ENCODE measurements at places on chromosomes 2 and 18.
A peak's percentile ranks its signal among the peaks of the same experiment; 100 is the strongest.

GRCh38 chr2:223121283-223121682 lies 69.3 kb downstream of the KCNE4 start:
- no peak for DNase-seq

- DNase-seq, result peak; percentile 3
These were observed 42.4 kb upstream of the DDX18 start for GRCh38 chr2:117771969-117772630.

DNA sequence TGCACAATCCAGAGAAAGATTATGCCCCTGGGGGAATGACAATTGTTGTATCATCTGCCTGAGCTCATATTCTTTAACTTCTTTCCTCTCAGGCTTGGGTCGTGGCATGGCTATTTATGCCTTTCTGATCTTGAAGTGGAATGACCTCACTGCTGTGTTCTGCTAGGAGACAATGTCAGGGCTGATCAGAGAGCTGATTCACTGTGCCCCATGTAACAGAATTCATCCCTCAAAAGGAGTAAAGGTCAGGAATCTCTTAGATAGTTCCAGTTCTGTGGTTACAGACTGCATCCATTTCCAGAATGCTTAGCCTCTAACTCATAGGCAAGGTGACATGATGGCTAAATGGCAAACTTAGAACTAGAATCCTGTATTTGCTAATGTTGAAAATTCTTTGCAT lies 511.7 kb upstream of the CNTNAP5 start:
- DNase-seq, result no peak

- no peak for DNase-seq
These were observed 76.5 kb upstream of the EPB41L3 start for GRCh38 chr18:5620289-5620688.

GRCh38 chr18:23661735-23662308 lies 889 bp downstream of the ANKRD29 start:
- no peak for DNase-seq

- peak; percentile 69 for DNase-seq
These were observed 33.3 kb downstream of the LONRF2 start for GRCh38 chr2:100289020-100289419.

GRCh38 chr2:215874418-215874817 lies 138.9 kb downstream of the MREG start:
- no peak for DNase-seq

DNA sequence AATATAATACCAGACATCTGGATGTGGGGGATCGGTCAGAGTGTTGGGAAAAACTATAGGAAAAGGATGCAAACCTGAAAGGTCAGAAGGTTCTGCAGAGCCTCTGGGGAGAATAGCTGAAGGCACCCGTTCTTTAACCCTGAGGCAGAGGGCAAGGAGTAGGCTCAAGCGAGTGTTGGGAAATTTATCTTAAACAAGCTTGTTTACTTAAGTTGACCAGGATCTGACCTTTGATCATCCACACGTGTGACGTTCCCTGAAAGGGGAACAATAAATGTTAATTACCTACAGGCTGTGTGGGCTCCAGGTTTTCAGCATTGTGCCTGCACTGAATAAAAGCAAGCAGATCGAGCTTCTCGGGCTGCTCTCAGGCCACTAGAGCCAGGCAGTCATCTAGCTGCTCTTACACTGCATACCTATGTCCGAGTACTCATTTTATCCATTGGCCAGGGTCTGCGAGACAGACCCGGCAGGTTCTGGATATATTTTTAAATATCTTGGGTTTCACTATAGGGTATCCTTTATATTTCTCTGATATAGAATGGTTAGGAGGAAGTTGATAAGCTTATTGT lies 400.6 kb upstream of the CHST9 start:
- DNase-seq, result no peak

DNA sequence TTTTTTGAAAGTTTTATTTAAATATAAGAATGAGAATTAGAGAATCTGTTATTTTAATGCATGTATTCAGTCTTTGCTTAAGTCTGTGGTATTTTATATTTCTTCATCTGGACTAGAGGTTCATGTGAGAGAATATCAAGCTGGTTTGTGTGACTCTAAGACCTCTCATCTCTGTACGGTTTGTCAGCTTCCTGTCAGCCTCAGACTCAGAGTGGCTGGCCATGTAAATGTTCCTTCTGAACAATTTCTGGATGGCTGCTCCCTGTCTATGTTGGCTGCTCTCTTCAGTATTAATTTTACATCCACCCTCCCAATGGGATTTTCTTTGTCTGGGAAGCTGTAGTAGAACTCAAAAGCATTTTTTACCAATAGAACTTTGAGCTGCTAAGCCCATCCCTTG lies 225.3 kb upstream of the THUMPD2 start:
- no peak for DNase-seq

DNA sequence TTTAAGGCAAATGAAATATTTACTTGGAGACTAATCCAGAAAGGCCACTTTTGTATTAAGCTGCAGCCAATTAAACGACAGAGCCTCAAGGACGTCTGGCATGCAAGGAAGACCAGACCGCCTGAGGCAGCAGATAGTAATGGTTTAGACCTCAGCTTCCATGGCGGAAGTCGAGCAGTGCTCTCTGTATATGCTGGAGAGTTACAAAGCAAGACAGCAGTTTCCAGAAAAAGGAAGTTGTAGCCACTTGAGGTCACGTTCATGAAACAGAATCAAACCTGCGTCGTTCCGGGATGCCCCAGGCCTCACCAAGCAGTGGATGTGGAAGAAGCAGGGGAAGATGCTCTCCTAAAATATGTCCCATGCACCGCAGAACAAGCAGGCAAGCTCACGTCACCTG lies 142.0 kb downstream of the PTGR3 start:
- no peak for DNase-seq

DNA sequence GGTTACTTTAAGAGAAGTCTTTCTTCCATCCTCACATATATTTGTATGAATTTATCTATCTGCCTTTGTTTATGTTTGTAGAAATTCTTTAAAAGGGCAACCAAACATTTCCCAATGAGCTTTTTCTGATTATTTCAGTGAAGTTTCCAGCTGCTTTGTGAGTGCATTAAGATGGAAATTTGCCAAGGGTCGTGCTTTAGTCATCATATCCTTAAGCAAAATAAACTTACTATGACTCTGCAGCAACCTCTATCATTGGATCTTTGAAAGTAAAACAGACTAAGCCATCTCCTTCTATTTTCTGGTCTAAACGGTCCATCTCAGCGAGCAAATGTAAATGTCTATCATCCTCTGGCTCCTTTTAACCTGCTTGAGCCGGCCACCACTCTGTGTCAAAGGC lies 489.3 kb downstream of the SOX11 start:
- DNase-seq, result no peak

DNA sequence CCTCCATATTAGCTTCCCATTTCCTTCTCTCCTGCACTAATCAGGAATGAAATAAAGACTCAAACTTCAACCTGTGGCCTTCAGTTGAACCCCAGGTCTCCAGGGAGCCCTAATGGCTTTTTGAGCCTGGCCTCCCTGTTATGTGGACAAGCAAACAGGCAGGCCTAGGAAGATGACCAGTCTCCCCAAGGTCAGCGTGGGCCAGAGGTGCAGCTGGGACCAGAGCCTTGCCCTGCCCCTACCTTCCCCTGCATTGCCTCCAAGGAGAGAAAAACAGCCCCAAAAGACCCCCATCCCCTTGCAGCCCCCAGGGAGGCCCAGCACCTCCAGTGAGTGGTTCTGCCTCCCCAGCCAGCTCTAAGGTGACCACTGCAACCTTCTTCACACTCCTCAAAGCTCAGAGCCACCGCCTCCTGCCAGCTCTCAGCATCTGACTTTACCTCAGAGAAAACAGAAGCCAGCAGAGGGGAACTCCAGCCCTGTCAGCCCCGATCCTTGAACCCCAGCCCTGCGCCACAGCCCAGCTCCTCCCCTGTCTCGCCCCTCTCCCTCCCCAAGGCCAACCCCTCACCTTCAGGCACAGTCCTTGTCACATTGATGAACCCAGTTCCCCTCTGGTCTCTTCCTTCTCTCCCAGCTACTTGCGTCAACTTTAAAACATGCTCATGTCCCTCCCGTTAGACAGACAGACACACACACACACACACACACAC lies 59.5 kb upstream of the ID2 start:
- DNase-seq, result no peak

- no peak for DNase-seq
These were observed 118.1 kb upstream of the MAP2 start for GRCh38 chr2:209305746-209306196.

- no peak for DNase-seq
These were observed 10.9 kb downstream of the MTERF4 start for GRCh38 chr2:241091201-241091600.

DNA sequence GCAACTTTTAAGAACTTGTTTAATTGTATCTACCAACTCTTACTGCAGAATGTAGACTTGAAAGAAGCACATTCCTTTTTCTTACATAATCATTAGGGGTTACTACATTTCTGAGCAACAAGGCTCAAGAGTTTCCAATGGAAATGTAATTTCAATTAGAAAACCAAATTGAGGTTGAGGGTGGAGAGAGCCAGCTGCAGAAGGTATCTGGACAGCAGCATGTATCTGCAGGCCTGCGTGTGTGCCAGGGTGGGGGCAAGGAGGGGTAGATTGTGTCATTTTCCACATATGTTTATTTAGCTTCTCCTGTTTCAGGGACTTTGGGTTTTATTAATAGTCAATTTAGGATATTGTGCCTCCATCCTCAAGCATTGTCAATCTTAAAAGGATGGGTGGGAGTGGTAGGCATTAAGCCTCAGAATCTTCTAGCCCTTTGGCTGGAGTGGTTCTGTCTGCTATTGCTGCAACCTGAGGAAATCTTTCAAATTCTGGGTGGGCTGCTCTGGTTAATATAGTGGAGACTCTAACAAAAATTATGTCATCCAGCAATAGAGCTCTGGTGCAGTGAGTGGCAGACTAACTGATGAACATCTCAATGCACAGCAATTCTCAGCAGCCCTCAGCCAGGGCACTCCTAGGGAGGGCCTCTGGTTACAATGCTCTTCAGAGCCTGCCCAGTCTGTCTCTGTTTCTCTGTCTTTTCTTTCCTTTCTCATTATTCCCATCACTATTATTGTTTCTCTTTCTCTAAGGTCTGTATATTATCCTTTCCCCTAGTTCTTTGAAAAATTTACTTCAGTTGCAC lies 151.4 kb downstream of the RPIA start:
- no peak for DNase-seq

GRCh38 chr2:73828389-73828817 lies 358 bp upstream of the STAMBP start:
- DNase-seq, result no peak

- no peak for DNase-seq
These were observed 76.4 kb downstream of the TSN start for GRCh38 chr2:121831841-121832240.

GRCh38 chr18:77321823-77322805 lies 72.5 kb downstream of the GALR1 start:
- no peak for DNase-seq

DNA sequence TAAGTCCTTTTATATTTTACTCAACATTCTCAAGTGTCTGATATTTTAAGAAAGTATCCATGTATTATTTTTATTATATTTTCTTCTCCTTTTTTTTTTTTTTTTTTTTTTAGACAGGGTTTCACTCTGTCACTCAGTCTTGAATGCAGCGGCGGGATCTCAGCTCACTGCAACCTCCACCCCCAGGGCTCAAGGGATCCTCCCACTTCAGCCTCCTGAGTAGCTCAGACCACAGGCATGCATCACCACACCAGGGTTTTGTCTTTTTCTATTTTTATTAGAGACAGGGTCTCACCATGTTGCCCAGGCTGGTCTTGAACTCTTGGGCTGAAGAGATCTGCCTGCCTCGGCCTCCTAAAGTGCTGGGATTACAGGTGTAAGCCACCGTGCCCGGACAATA lies 212.1 kb downstream of the TCF4 start:
- no peak for DNase-seq

DNA sequence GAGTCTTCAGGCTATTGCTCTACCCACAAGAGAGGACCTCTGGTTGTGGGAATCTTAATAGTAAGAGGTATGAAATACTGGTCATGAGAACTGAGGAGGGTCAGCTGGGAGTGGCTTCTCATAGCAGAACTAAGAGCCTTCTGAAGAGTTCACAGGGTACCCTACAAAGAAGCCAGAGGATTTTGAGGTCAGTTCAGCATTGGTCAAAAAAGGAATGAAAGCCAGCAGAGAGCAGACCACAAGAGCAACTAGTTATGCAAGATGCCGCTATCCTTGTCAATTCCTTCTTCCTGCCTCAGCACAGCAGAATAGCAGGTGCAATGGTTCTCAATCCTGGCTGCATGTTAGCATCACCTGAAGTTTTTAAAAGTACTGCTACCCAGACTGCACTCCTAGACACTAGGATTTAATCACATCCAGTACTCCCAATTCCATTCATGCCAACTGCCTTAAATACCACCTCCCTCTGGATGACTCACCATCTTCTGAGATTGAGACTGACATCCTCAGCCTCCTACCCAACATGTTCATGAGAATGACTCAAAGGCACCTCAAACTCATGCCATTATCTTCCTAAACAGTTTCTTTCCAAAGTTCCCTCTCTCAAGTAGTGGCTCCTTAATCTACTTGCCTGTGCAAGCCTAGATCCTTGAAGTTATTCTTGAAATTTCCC lies 81.0 kb upstream of the RBMS1 start:
- DNase-seq, result no peak

- DNase-seq, result no peak
These were observed 92.7 kb upstream of the MGAT5 start for GRCh38 chr2:134161170-134161547.

- DNase-seq, result no peak
These were observed 330.9 kb downstream of the TNS1 start for GRCh38 chr2:217671871-217672270.

GRCh38 chr2:69518841-69519240 lies 81.6 kb upstream of the NFU1 start:
- DNase-seq, result no peak

- peak; percentile 65 for DNase-seq
These were observed 89.3 kb downstream of the TRIP12 start for GRCh38 chr2:229832510-229832898.

- no peak for DNase-seq
These were observed 20.5 kb upstream of the MYCN start for GRCh38 chr2:15919716-15920434.

- no peak for DNase-seq
These were observed 21.2 kb upstream of the NCKAP5 start for GRCh38 chr2:133589456-133589855.

DNA sequence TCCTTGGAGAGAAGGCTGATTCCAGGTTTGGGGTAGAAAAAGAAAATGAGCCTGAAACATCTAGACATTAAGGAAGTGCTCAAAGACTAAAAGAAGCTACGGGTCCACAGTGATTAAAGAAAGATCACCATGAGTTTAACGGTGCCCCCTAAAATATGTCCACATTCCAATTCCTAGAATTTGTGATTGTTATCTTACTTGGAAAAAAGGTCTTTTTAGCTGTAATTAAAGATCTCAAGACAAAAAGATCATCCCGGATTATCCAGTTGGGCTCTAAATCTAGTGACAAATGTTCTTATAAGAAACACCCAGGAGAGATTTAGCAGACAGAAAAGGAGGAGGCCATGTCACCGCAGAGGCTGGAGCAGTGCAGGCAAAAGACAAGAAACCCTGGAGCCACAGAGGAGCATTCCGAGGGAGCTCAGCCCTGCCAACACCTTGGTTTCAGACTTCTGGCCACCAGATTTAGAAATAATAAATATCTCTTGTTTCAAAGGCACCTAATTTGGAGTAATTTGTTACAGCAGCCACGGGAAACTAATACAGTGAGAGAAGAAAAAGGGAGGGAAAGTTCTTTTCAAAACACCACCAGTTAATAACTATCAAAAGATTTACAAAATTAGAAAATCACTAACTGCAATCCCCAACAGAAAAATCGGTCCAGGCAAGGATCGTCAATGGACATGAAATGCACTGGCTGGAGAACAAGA lies 8.5 kb downstream of the UXS1 start:
- DNase-seq, result no peak

GRCh38 chr2:70087702-70088597 lies 673 bp downstream of the PCBP1 start:
- peak; percentile 63 for DNase-seq

- DNase-seq, result no peak
These were observed 233.9 kb downstream of the PTGR3 start for GRCh38 chr18:74975001-74975400.

Data from activated CD4-positive, alpha-beta T cell treated with anti-CD3 and anti-CD28 coated beads, Interleukin-2, amount 50 U/mL, for 16 hours (primary cell).